ENCODE measurements at places on chromosomes 11 and 22. TPM values are rescaled to one million over a fixed set of nuclear protein-coding genes. Genes with fewer than 3 reads are reported as not detected.

DNA sequence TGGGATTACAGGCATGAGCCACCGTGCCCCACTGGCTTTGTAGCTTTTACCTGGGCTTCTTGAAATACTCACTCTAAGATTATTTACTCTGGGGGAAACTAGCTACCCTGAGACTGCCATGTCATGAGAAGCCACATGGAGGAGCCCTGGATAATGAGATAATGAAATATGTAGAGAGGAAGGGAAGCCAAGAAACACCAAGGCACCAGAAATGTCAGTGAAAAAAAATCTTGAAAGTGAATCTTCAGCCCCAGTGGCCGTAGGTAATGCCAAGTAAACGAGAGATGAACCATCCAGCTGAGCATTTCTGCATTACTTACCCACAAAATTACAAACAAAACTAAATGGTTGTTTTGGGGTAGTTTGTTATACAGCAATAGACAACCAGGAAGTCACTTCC lies 125.6 kb downstream of the APIP start:
- no peak for DNase-seq

GRCh38 chr22:30167296-30167695 lies 79.3 kb downstream of the LIF start:
- no peak for DNase-seq

- no peak for DNase-seq
These were observed 24.5 kb downstream of the MICAL3 start for GRCh38 chr22:17999851-18000250.

DNA sequence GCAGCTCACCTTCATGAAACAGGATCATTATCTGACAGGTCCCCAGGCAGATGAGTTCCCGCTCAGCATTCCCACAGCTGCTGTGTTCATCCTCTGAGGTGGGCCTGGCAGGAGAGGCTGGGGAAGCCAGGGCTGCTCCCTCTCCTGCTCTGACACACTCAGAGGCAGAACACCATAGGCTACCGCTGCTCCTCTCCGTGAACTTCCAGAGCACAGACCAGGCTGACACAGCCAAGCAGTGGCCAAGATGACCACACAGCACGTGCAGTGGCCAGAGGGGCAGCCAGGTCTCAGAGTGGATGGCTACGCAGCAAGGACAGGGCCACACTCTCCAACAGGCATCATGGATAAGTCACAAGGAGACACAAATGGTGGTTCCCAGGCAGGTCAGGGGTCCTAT lies 8.5 kb downstream of the PRODH start:
- DNase-seq = no peak

GRCh38 chr11:66493130-66493529 lies 12.9 kb downstream of the DPP3 start:
- no peak for DNase-seq

- no peak for DNase-seq
These were observed 3.6 kb upstream of the CKAP5 start for GRCh38 chr11:46849631-46850030.

GRCh38 chr22:41260871-41261270 lies 20.1 kb upstream of the CHADL start:
- peak; percentile 34 for DNase-seq

The NEU3 gene
- 35.0 TPM for total RNA-seq

GRCh38 chr11:119356349-119357031 lies 10.0 kb upstream of the MFRP start:
- DNase-seq = peak; percentile 75

The TRPM5 gene
- total RNA-seq = not detected

DNA sequence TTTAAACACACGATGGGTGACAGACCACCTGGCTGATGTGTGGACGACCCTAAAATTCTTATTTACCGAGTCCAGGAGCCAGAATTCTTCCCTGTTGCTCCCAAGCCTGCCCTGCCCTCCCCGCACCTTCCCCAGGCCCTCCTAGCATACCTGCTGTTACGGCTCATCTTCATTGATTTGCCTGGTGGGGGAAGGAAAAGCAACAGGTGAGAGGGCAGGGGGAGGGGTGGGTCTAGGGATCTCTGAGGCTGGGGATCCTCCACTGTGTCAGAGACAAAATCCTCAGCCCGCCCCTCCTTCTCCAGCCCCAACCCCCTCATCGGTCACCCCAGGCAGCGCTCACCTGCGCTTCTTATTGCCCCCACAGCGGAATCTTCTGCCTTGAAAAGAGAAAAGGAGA lies 4.0 kb downstream of the FXYD2 start:
- no peak for DNase-seq

GRCh38 chr22:48267681-48268080 lies 1505.2 kb downstream of the TBC1D22A start:
- no peak for DNase-seq

- DNase-seq = peak; percentile 75
These were observed 43.9 kb downstream of the BIRC2 start for GRCh38 chr11:102390667-102391465.

All from natural killer cell treated with Interleukin-12 subunit alpha and Interleukin-12 subunit beta and Interleukin-15 and Interleukin-18, amount 100 ng/mL, for 72 hours (primary cell).